DND-41 (cell line): ENCODE measurements at places on chromosomes 7 and 10.

- H3K27me3 ChIP-seq = peaks cover 37% of the 10 kb centered on the region
- H3K36me3 ChIP-seq = no peaks in the 10 kb centered on the region
- DNase-seq = peak; percentile 86
- peak within 1 kb of the TSS; percentile 85 for H3K4me3 ChIP-seq
Observed at GRCh38 chr7:107044347-107045194, at the start of gene PRKAR2B. PRKAR2B (plus strand) TSS chr7:107044705; CDS start chr7:107044908, 203 bp downstream.

- H3K27ac ChIP-seq = no peak overlapping the region
- DNase-seq = no peak
- no peaks in the 10 kb centered on the region for H3K36me3 ChIP-seq
- H3K27me3 ChIP-seq = no peaks in the 10 kb centered on the region
- H3K4me3 ChIP-seq = no peak overlapping the region
Observed at GRCh38 chr10:80602881-80603280, 65.2 kb downstream of the SH2D4B start.

- no peaks in the 10 kb centered on the region for H3K27me3 ChIP-seq
- H3K27ac ChIP-seq = no peak overlapping the region
- H3K4me1 ChIP-seq = no peaks in the 10 kb centered on the region
Observed at GRCh38 chr7:31734456-31734855, 47.4 kb downstream of the PPP1R17 start.

GRCh38 chr7:127859330-127859729, 171.9 kb downstream of the LRRC4 start:
- no peak overlapping the region for H3K4me3 ChIP-seq
- H3K27me3 ChIP-seq = no peaks in the 10 kb centered on the region
- H3K36me3 ChIP-seq = no peaks in the 10 kb centered on the region; the same call in 1 of the 2 replicates
- no peak overlapping the region for H3K27ac ChIP-seq

- H3K27ac ChIP-seq = no peak overlapping the region
- no peak overlapping the region for H3K4me3 ChIP-seq
- no peaks in the 10 kb centered on the region for H3K27me3 ChIP-seq
- H3K36me3 ChIP-seq = no peaks in the 10 kb centered on the region
- DNase-seq = no peak
- H3K4me1 ChIP-seq = no peaks in the 10 kb centered on the region
Observed at GRCh38 chr10:51599647-51600046, 99.7 kb downstream of the CSTF2T start.

GRCh38 chr10:132430861-132431271, 33.9 kb downstream of the PWWP2B start:
- no peaks in the 10 kb centered on the region for H3K4me1 ChIP-seq
- H3K27ac ChIP-seq = no peak overlapping the region
- no peaks in the 10 kb centered on the region for H3K27me3 ChIP-seq
- no peak overlapping the region for H3K4me3 ChIP-seq
- H3K36me3 ChIP-seq = no peaks in the 10 kb centered on the region; the same call in 1 of the 2 replicates
- no peak for DNase-seq

DNA sequence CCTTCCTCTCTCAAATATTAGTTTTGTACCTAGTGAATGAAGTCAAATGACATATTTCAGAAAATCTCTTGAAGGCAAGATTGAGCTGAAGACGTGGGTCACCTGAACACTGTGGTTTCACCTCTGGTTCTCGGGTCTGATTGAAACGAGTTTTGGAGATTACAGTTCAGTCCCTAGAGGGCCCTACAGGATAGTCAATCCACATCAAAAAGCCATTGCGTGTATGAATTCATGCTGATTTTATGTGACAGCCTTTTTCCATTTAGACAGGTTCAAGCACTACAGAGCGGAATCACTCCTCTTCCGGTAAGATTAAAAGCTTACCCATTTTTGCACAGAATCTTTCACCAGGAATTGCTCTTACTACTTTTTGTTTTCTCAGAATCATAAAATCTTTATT, 62.2 kb downstream of the VIM start:
- no peaks in the 10 kb centered on the region for H3K36me3 ChIP-seq
- DNase-seq = no peak
- H3K4me3 ChIP-seq = no peak overlapping the region
- H3K27ac ChIP-seq = no peak overlapping the region

DNA sequence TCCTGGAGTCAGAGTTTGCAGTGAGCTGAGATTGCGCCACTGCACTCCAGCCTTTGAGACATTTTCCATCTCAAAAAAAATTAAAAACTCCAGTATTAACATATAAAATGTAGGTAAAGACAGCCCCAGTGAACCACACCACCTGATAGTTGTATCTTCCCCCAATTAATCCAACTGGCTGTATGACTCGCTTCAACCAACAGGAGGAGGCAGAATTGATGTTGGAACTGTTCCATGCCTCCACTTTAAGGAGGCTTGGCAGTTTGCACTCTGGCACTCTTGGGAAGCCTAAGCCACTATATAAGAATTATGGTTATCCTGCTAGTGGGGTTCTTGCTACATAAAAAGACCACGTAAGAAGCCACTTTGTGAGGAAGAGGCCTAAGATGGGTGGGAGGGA, 72.7 kb downstream of the STK17A start:
- no peak for DNase-seq
- H3K36me3 ChIP-seq = peaks cover 23% of the 10 kb centered on the region
- no peaks in the 10 kb centered on the region for H3K27me3 ChIP-seq
- H3K4me3 ChIP-seq = no peak overlapping the region
- peaks cover 22% of the 10 kb centered on the region for H3K4me1 ChIP-seq
- H3K27ac ChIP-seq = no peak overlapping the region
